Hippocampal formation (tissue), 2 donors: ENCODE measurements at places on chromosomes 2 and 18.

DNA sequence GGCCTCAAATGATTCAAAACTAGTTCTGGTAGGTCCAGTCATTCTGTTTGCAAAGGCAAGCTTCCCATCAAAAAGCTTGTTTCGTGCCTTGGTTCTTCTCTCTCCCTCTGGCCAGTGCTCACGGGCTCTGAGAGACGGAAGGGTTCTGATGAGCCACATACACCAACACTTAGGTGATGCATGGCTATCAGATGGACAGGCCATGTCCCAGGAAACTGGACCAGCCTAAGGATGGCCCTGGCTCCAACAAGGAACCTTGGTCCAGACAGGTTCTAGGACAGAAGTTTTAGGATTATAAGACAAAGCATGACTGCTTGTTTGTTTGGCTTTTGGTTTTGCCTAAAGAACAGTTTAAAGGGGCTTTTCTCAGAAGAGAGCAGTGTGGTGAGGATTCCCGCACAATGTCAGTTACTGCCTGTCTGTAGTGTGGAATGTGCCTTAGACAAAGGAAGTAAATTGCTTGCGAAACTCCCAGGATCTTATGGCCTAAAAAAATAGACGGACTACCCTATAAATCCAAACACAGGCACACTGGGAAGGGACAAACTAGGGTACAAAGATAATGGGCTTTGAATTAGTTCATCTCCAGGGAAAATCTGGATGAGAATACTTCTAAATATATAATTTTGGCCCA, 10.3 kb downstream of the CYP1B1 start:
- no peak for DNase-seq

DNA sequence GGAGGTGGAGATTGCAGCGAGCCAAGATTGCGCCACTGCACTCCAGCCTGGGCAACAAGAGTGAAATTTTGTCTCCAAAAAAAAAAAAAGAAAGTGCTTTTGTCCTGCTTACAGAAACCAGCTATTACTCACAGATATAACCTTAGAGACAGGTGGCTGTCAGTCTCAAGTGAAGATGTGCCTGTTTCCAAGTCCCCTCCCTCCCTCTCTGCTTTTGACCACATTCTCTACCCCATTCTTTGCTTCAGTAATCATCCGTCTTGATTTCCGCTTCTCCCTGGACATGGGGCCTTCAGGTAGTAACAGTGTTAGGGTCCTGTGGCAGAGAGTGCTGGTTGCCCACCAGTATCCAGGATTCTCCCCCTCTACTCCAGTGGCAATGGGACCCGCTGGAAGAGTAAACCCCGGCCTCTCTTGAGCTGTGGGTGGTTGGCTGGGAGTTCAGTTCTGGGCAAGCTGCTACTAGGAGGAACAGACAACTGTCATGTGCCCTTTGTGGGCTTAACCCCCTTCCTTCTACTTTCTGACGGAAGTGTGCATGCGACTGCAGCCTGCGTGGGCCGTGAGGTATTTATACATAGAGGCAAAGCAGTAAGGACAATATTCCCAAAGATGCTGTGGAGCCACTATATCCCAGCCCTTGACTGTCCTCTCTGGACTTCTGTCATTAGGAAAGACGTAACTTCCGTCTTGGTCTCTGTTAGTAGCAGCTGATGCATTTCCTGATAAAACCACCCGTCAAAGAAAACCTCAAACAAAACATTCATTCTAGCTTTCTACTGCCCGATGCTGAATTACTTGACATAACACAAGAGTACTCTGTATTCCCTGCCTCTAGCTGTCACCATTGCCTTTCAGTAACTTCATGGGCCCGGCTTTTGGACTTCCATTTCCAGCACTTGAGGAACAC, 17.8 kb downstream of the PDCL3 start:
- DNase-seq, result no peak

DNA sequence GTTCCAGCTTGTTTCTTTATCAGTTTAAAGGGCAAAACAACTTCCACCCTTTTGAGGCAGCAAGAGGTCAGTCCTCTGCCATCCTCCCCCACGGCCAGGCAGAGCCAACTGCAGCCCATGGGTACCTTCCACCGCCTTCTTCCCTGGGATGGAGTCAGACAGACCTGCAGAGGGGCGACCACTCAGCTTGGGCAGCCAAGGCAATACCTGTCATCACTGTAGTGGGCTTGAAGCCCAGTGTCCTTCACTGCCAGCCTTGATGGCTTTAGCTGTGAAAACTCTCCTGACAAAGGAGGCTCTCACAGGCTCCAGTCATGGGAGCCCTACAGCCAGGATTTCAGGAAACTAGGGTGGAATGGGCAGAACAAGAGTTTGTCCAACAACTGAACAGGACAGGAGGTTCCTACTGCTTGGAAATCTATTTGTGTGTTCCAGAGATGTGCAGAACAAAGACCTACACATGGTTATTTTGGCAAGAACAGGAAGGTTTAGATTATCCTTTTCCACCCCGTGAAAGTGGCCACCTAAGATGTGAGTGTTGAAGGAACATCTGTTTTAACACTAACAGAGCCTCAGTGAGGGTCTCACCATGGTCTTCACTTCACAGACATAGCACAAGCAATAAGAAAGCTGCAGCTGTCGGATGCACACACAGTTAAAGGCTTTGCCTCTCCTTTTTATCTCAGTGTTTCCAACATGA, 93.9 kb upstream of the RMDN2 start:
- no peak for DNase-seq

DNA sequence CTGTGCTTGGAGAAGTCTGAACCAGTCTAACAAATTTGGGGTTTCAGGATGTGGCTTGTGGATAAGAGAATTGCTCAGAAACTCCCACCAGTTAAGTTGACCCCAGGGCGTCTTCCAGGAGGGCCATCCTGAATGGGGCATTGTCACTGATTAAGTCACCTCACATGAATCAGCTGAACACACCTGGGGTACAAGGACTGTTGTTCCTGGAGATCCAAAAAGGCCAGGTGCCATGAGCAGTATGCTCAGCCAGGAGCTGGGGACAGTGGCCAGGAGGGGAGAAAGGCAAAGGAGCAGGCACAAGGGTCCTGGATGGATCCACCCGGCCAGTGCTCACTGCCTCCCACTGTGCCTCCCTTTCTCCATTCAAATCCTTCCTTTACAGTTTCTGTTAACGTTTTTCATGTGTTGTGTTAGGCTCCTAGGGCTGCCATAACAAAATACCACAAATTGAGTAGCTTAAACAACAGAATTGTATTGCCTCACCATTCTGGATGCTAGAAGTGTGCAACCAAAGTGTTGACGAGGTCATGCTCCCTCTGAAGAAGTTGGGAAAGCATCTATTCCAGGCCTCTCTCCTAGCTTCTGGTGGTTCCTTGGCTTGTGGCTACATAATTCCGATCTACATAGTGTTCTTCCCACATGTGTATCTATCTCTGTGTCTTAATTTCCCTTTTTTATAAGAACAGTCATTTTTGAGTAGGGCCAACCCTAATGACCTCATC, 33.4 kb downstream of the TRABD2A start:
- no peak for DNase-seq

GRCh38 chr2:219661955-219662395, 34.5 kb downstream of the SLC4A3 start:
- DNase-seq, result no peak

DNA sequence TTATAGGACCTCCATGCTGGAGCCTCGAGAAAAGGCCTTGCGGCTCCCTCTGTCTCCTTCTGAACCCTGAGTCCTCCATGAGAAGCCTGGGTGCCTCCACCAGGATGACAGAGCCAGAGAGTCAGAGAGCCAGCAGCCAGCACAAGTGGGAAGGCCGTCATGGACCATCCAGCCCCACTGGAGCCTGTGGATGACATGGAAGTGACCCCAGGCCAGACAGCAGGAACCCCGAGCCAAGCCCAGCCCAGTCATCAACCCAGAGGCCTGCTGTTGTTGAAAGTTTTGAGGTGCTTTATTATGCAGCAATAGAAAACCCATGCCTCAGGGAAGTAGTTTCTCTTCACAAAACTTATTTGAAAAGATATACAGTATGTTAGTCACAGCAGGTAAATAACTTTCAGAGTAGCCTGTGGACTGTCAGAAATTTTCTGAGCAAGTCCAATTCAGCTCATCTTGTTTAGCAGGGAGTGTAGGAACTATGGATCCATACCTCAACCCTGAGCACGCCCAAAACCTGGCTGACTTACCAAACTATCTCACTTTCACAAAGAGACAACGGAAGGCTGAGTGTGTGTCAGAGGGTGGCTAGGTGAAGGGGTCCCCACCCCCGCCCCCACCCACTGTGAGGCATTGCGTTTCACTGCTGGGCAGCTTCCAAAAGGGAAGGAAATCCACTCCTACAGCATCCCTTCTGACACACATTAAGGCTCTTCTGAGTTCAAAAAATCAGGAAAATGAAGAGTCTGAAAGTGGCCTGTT, 79.9 kb upstream of the NDUFV2 start:
- no peak for DNase-seq

DNA sequence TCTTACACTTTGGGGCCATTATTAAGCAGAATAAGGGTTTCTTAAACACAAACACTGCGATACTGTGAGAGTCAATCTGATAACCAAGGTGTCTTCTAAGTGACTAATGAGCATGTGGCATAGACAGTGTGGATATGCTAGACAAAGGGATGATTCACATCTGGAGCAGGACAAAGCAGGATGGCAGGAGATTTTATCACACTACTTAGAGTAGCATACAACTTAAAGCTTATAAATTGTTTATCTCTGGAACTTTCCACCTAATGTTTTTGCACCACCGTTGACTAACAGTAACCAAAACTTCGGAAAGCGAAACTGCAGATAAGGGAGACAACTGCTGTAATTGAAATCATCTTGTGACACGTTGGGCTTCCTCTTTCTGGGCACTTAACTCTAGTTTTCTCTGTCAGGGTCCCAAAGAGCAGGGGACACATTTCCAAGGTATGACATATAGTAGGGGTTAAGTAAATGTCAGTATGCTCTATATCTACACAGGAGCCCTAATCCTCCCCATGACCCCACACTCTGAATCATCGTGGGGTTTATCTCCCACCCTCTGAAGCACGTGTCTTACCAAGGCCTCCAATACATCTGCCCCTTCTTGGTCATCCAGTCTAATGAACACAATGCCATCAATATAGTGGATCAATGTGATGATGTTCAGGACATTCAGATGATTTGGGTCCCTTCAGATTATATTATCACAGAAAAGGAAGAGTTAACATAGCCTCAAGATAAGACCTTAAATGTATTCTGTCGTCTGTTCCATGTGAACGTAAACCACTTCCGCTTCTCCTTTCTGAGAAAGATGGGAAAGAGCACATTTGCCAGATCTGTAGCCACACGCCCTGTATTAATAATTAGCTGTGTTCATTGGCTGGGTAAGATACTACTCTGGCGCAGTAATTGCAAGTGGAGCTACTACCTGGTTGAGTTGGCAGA, 78.7 kb downstream of the FTCDNL1 start:
- no peak for DNase-seq

GRCh38 chr18:79682894-79683625, 3.5 kb downstream of the CTDP1 start:
- DNase-seq, result no peak

GRCh38 chr2:97731274-97732020, 18.1 kb downstream of the ZAP70 start:
- no peak for DNase-seq

GRCh38 chr18:50341443-50341842, 33.4 kb upstream of the SKA1 start:
- no peak for DNase-seq

DNA sequence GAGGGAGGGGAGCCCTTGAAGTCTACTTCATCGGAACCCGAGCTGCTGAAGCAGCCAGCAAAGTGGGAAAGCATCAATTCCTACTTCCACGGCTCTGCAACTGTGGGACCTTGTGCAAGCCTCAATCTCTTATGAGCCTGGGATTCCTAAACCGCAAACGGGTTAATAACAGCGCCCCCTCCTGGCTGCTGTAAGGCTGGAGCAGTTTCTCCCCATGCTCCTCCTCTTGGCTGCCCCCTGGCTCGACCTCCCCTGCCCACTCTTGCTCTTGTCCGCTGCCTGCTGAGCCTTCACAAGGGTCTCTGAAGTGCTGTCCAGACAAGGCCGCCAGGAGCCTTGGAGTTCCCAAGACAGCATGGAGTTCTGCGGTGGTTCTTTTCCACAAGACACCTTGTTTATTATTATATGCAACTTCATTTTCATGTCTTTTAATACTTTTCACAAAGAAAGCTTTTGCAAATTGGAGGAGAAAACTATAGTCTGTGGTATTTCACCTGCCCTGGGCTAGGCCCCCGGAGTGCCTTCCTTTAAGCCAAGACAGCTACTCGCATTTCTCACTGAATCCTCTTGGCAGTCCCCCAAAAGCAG, 157.2 kb downstream of the DDX1 start:
- no peak for DNase-seq

DNA sequence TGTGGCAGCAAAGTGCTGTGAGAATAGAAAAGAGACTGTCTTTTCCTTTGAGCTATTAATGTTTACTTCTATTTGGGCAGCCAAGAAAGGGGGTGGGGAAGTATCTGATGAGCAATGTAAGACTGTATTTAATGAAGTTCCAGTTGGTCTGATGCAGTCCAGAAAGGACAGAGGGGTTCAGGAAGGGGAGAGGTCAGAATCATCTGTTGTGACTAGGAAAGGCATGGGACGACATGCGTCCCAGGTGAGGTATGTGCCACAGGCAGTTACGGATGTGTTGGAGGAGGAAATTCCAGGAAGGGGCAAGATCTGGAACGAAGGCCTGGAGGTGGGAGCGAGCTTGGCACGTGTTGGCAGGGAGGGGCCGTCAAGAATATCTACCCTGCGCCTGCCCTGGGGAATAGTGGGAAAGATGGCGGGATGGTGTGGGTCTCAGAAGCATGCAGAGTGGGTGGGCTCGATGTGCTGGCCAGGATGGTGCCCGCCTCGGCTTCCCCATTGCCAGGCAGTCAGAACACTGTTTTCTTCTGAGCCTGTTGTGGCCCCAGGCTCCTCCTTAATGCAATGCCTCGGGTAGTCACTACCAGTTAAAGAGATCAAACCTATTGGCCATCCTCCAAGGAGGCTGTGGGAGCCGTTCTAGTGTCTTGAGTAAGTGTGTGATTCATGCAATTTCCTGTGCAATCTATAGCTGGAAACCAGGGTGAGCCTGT, 57.8 kb upstream of the TXNDC2 start:
- DNase-seq, result no peak

DNA sequence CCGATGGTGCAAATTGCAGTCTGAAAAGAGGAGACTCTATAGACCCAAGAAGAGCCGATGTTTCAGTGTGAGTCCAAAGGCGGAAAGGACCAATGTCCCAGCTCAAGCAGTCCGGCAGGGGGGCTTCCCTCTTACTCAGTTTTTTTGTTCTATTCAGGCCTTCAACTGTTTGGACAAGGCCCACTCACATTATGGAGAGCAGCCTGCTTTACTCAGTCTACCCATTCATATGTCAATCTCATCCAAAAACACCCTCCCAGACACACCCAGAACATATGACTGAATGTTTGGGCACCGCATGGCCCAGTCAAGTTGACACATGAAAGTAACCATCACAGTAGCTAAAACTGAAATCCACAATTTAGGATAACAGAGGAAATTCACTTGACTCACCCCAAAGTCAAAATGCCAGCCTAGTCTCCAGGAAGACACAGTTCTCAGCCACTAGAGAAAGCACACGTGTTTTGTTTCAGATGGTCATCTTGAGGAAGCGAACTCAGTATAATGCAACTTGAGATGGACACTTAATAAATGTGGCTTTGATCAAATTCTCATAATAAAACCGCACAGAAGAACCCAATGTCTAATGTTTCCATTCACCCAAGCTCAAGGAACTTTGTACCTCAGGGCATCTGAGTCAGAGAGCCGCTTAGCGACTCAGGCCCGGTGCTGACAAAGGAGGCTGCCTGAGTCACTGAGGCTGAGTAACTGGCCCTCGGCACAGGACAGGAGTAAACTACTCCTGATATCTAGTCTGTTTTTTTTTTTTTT, 2.4 kb downstream of the FHL2 start:
- no peak for DNase-seq
